Gastrocnemius medialis (tissue), 4 donors: ENCODE measurements at places on chromosomes 11 and 22.

DNA sequence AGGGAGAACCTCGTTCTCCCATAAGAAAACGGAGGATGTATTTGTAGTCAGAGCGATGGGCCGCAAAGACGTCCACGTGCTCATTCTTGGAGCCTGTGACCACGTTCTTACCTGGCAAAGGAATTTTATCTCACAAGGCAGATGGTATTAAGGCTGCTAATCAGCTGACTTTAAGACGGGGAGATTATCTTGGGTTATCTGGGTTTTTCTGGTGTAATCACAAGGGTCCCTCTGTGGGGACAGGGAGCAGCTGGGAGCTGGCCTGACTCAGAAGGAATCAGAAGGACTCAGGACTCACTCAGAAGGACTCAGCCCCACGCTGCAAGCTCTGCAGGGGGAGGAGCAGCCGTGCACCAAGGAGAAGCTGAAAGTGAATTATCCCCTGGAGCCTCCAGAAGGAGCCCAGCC is 7.5 kb upstream of the SIGIRR start:
- DNase-seq = no peak
- H3K4me3 ChIP-seq = no peak overlapping the region
- no peaks in the 10 kb centered on the region for H3K4me1 ChIP-seq
- peaks cover 38% of the 10 kb centered on the region for H3K27me3 ChIP-seq
- H3K36me3 ChIP-seq = no peaks in the 10 kb centered on the region
- H3K27ac ChIP-seq = no peak overlapping the region

GRCh38 chr11:105642870-105643269 is 33.0 kb downstream of the GRIA4 start:
- H3K27me3 ChIP-seq = no peaks in the 10 kb centered on the region
- no peak for DNase-seq
- H3K27ac ChIP-seq = no peak overlapping the region
- H3K36me3 ChIP-seq = no peaks in the 10 kb centered on the region

GRCh38 chr11:72788241-72788640 is 5.6 kb downstream of the STARD10 start:
- no peak overlapping the region for H3K4me3 ChIP-seq
- H3K27ac ChIP-seq = no peak overlapping the region

- peaks cover 6% of the 10 kb centered on the region for H3K4me1 ChIP-seq
- DNase-seq = no peak
- H3K4me3 ChIP-seq = no peak overlapping the region
- H3K27me3 ChIP-seq = no peaks in the 10 kb centered on the region
Measured at GRCh38 chr22:20062766-20063083, 17.3 kb upstream of the DGCR8 start.

DNA sequence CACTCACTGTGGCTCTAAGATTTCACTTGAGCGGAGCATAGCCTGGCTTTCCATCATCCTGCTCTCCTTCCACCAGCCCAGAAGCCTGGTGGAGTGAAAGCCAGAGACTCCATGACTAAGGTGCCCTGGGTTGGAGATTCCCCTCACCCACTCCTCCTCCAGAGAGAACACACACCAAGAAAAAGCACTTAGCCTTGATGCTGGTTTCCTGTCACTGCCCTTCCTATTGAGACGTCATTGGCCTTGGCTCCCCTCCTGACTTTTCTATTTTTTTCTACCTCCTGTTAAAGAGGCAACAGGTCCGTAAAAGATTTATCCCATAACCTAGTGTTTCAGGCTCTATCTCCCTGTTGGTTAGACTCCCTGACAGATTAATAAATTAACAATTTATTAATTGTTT is 38.5 kb upstream of the APLNR start:
- peak overlapping the region; percentile 75 for H3K27ac ChIP-seq
- H3K36me3 ChIP-seq = no peaks in the 10 kb centered on the region
- peaks cover 16% of the 10 kb centered on the region for H3K4me1 ChIP-seq
- no peak overlapping the region for H3K4me3 ChIP-seq
- H3K27me3 ChIP-seq = no peaks in the 10 kb centered on the region

GRCh38 chr22:29765905-29766631 is 739 bp downstream of the ZMAT5 start:
- no peak for DNase-seq
- H3K36me3 ChIP-seq = peaks cover 21% of the 10 kb centered on the region
- H3K27me3 ChIP-seq = no peaks in the 10 kb centered on the region
- peak overlapping the region; percentile 95 for H3K27ac ChIP-seq

- no peaks in the 10 kb centered on the region for H3K4me1 ChIP-seq
- DNase-seq = no peak
- H3K36me3 ChIP-seq = no peaks in the 10 kb centered on the region
- H3K27me3 ChIP-seq = no peaks in the 10 kb centered on the region
- H3K27ac ChIP-seq = no peak overlapping the region
Measured at GRCh38 chr11:15673408-15673831, 558.7 kb downstream of the INSC start.

DNA sequence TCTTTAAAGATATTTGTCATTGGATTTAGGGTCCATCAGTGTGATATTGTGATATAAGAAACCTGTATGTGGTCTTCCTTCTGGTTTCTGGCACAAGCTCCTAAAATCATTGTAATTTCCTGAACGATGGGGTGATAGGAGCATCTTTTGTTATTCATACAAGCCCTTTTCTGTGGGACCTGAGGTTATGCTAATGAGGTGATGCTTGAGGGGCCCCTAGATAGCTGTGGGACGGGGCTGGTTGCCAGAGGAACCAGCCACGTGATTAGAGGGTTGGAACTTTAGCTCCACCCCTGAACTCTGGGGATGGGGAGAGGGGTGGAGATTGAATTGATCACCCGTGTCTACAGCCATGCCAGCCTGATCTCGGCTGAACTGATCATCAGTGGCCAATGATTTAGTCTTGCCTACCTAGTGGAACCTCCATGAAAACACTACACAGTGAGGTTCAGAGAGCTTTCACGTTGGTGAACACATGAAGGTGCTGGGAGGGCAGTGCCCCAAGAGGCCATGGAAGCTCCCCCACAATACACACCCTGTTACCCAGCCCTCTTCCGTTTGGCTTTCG is 62.8 kb downstream of the BCR start:
- peaks cover 7% of the 10 kb centered on the region for H3K4me1 ChIP-seq
- no peaks in the 10 kb centered on the region for H3K36me3 ChIP-seq
- no peak for DNase-seq
- peaks cover 8% of the 10 kb centered on the region for H3K27me3 ChIP-seq
- H3K4me3 ChIP-seq = no peak overlapping the region
- H3K27ac ChIP-seq = no peak overlapping the region

DNA sequence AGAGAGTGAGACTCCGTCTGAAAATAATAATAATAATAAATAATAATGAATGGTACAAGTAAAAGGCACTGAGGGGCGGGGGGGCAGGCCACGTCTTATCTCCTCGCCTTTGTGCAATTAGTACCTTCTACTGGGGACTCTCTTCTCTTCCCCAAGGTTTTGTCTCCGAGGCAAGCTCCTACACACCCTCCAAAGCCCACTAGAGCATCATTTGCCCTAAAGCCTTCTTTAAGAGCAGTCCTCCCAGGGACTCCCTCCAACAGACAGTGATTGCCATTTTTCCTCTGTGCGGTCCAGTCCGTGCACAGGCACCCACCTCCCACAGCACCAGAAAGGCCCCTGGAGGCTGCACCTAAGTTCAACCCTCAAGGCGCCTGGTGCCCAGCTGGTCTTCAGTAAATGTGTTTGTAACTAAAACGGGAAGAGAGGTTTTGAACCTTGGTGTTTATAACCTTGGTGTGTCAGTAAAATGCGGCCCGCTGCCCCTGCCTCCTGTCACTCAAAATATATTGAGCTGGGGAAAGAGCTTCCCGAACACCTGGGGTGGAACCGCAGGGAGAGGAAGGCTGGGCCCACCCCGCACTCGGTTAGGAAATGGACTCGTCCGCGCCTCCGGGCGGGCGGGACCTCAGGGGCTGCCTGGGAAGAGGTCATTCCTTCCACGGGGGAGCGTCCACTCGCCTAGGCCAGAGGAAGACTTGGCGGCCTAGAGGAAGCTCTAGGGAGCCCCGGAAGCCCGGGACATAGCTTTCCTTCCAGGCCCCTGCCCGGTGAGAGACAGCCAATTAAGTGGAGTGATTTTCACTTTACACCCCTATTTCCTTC is 4.7 kb upstream of the KDELR3 start:
- no peaks in the 10 kb centered on the region for H3K36me3 ChIP-seq
- H3K4me3 ChIP-seq = no peak overlapping the region
- no peak overlapping the region for H3K27ac ChIP-seq
- H3K27me3 ChIP-seq = peaks cover 59% of the 10 kb centered on the region
- H3K4me1 ChIP-seq = peaks cover 6% of the 10 kb centered on the region

DNA sequence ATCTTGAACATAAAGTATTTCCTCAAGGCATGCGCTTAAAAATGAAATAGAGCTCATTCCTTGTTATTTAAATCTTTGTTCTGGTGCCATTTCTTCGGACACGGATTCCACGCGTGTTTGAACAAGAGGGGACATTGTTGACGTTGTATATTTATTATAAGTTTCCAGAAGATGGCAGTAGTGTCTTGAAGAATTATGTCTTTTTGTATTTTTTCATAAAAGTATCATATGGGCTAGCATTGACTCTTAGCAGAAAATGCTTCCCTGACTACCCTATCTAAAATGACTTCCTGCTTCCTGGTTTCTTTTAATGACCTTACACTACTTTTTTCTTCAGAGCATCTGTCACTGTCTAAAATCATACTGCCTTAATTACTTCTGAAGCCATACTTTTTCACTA is 20.4 kb downstream of the BIRC2 start:
- H3K36me3 ChIP-seq = no peaks in the 10 kb centered on the region
- H3K4me1 ChIP-seq = no peaks in the 10 kb centered on the region
- H3K27ac ChIP-seq = no peak overlapping the region
- no peaks in the 10 kb centered on the region for H3K27me3 ChIP-seq
- no peak overlapping the region for H3K4me3 ChIP-seq

DNA sequence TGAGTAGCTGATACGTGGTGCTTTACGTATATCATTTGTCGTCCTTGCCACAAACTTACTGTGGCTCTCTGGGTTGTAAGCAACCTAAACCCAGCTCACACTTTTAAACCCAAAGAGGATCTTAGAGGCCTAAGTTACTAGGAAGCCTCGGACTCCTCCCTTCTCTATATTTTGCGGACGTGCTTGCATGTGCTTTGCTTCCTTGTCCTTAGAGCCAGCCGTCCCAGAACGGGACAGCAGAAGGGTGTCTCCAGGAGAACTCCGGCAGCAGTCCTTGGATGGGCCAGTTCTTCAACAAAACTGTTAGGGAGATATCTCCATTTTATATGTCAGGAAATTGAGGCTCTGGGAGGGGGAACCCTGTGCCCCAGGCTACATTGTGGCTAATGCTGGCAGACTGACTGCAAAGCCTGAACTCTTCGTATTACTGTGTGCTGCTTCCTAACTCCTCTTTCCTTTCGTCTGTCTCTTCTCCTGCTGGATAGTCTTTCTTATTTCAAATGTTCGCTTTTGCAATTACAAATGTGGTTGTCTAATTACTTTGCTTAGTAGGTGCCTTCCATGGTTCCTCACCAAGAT is 33.8 kb downstream of the TNRC6B start:
- no peak overlapping the region for H3K4me3 ChIP-seq
- H3K27me3 ChIP-seq = no peaks in the 10 kb centered on the region
- H3K27ac ChIP-seq = peak overlapping the region; percentile 60
- no peak for DNase-seq

DNA sequence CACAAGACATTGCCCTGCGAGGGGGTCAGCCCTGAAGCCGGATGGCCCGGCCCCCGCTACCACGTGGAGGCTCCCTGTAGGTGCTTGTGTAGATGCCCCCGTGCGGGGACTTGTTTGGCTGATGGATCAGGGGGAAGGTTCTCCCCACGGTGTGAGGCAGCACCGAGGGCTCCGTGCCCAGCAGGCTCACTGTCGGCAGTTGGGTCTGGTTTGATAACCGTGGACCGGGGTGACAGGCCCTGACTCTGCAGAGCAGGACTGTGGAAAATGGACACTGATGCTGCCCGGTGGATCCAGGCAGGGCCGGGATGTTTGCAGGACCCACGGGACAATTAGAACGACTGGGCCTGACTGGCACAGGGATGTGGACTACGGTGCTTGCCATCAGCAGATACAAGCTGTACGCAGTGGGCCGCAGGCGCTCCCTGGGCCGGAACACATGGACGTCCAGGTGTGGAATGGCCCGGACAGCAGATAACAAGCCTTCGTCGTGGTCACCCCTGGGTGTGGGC is 19.0 kb downstream of the KCNQ1 start:
- H3K4me3 ChIP-seq = no peak overlapping the region
- no peaks in the 10 kb centered on the region for H3K36me3 ChIP-seq
- no peak overlapping the region for H3K27ac ChIP-seq

- no peaks in the 10 kb centered on the region for H3K4me1 ChIP-seq
- H3K4me3 ChIP-seq = no peak overlapping the region
- DNase-seq = no peak
- H3K27ac ChIP-seq = no peak overlapping the region
- no peaks in the 10 kb centered on the region for H3K27me3 ChIP-seq
- no peaks in the 10 kb centered on the region for H3K36me3 ChIP-seq
Measured at GRCh38 chr11:7275133-7275532, 23.4 kb downstream of the SYT9 start.

DNA sequence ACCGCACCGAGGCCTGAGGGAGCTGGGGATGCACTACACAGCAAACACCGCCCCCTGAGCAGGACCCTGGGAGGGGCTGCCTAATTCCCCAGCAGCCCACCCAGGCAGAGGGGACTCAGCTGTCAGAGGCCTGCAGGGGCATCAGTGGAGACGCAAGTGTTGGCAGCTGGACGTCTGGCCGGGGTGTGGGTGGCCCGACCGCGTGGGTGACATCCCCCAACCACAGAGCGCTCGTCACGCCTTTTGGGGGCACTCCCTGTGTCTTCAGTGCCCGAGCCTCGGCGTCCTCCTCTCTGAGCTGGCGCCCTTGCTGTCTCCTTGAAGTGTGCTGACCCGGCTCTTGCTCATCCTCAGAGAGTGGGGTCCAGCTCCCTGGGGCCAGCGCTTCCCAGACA is 150.2 kb downstream of the BRD1 start:
- H3K27me3 ChIP-seq = peaks cover 12% of the 10 kb centered on the region
- H3K27ac ChIP-seq = no peak overlapping the region
- H3K4me3 ChIP-seq = no peak overlapping the region
- H3K36me3 ChIP-seq = no peaks in the 10 kb centered on the region
- no peak for DNase-seq
- no peaks in the 10 kb centered on the region for H3K4me1 ChIP-seq

- H3K4me3 ChIP-seq = no peak overlapping the region
- H3K36me3 ChIP-seq = no peaks in the 10 kb centered on the region
- DNase-seq = no peak
- H3K27me3 ChIP-seq = no peaks in the 10 kb centered on the region
- peak overlapping the region; percentile 51 for H3K27ac ChIP-seq
- peaks cover 21% of the 10 kb centered on the region for H3K4me1 ChIP-seq
Measured at GRCh38 chr11:48032721-48033120, 52.4 kb downstream of the PTPRJ start.

DNA sequence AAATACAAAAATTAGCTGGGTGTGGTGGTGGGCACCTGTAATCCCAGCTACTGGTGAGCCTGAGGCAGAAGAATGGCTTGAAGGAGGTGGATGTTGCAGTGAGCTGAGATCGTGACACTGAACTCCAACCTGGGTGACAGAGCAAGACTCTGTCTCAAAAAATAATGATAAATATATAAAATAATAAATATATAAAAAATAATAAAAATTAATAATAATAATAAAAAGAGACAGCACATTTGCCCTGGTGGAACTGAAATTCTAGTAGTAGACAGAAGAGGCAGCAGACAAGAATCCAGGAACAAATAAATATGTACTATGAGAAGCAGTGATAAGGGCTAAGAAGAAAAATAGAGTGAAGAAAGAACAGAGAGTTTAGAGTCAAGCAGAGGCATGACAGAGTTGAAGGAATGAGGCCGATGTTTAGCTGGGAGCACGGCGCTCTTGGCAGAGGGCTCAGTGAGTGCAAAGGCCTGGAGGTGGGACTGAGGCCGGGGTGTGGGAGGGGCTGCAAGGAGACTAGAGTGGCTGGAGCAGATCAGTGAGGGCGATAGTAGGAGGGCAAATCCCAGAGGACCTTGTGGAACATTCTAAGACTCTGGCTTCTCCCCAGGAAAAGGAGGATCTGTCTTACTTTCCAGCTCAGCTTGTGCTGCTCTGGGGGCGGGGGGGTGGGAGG is 410.3 kb downstream of the MN1 start:
- no peak for DNase-seq
- H3K36me3 ChIP-seq = no peaks in the 10 kb centered on the region
- H3K27me3 ChIP-seq = peaks cover 3% of the 10 kb centered on the region
- H3K4me3 ChIP-seq = no peak overlapping the region
- H3K27ac ChIP-seq = no peak overlapping the region
